HS-27A (cell line): ENCODE measurements at places on chromosomes 12 and 14.

GRCh38 chr12:108853981-108854446, 3.4 kb downstream of the SSH1 start:
- no peak for DNase-seq

DNA sequence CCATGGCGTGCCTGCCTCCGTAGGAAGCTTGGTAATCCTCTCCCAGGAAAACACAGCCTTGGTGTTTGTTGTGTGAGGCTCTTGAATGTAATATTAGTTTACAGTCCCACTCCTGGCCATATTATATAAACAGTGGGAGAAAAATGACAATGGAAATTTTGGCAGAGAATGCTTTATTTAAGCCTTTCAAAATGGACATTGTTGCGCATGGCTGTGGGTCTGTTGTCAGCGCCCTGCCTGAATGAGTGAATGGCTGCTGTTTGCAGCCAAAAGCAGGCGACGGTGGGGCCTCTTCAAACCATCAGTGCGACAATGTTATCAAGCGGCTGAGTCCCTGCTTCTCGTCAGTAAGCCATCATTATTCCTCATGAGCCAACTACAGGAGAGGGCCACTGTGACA, 201.8 kb upstream of the RMST start:
- no peak for DNase-seq

DNA sequence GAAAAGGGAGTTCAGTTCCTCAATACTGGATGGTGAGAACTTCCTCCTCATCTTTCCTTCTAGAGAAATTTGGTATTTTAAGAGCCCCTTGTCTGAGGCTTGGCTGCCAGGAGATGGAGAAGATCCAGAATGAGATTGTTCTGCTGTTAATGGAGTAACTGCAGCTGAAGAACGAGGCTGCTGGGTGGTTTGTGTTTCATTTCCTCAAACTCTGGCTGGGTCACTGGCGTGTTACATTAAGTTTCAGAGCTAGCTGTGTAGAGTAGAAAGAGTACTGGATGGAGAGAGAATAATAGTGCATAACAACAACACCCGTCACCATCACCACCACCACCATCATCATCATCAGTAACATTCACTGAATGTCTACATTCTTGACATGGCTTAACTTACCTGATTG, 325.0 kb upstream of the TBX3 start:
- DNase-seq, result no peak

DNA sequence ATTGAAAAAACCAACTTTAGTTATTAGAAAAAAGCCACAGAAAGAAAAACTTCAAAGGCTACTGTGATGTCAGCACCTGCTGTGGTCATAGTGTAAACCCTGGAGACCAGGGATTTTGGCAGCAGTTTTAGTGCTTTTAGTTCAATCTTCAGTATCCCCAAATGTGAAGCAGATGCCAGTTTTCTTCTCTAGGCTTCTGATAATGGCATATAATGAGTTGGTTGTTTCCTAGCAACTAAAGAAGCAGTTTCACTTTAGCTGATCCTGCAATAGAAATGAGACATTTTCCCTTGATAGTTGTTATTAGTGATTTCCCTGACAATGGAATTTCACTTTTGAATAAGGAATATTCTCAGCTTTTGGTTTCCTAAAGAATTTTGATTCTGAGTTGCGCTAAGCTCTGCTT, 131.2 kb downstream of the NUBPL start:
- no peak for DNase-seq

GRCh38 chr12:119020406-119021360, 39.3 kb downstream of the SRRM4 start:
- DNase-seq, result no peak

GRCh38 chr12:92546635-92547348, 156.0 kb upstream of the PLEKHG7 start:
- no peak for DNase-seq
